ENCODE measurements at places on chromosomes 3 and 15.

- no peak for DNase-seq
Observed at GRCh38 chr15:64854526-64854925, 12.8 kb downstream of the PLEKHO2 start.

DNA sequence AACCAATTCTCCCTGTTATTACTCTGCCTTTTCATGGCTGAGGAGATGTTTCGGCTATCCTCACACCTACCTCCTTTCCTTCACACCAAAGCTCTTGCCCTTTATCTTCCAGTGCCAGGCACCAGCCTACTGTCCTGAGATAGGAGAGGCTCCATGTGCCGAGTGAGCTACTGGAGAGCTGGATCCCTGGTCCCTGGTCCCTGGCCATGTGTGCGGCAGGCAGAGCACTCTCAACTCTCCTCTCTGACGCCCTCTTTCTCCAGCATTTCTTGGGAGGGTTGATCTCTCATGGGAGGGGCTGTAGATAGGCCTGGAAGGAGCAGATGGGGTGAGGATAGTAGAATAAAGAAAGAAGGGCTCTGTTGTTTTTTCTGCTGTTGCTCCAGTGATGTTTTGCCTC is 277.1 kb upstream of the UMPS start:
- no peak for DNase-seq

GRCh38 chr3:178443634-178444033 is 92.6 kb upstream of the KCNMB2 start:
- DNase-seq = no peak

DNA sequence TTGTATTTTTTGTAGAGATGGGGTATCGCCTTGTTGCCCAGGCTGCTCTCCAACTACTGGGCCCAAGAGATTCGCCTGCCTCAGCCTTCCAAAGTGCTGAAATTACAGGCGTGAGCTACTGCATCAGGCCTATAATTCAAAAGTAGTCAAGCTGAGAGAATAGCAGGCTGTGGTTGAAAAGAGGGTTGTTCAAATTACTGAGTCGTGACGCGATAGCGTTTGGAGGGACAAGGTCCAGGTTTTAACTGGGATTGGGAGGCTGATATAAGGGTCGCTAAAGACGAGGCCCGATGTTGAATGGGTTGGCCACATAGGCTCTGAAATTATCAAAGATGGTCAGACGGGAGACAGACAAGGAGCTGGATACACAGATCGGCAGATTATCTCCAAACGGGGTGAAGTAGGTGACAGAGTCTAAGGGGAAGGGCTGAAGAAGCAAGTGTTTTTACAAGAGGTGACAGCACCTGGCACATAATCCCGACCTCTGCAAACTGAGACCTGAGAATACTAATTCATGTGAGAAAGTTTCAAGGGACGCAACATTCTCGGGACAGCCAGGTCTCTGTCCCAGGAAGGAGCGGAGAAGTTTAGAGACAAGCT is 759 bp upstream of the ARID3B start:
- no peak for DNase-seq

GRCh38 chr15:69976366-69976994 is 121.2 kb downstream of the TLE3 start:
- DNase-seq = peak; percentile 13

GRCh38 chr3:96538186-96538585 is 276.2 kb upstream of the EPHA6 start:
- DNase-seq = no peak

DNA sequence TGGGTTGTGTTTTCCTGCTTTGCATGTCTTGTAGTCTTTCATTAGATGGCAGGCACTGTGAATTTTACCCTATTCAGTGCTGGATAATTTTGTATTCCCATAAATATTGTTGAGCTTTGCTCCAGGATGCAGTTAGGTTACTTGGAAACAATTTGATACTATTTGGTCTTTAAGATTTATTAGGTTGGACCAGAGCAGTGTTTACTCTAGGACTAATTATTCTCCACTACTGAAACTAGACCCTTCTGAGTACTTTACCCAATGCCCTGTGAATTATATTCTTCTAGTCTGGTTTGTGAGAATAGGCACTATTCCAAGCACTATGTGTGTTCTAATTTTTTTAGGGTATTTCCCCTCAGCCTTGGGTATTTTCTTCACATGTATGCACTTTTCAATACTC is 37.8 kb upstream of the TASOR start:
- no peak for DNase-seq

DNA sequence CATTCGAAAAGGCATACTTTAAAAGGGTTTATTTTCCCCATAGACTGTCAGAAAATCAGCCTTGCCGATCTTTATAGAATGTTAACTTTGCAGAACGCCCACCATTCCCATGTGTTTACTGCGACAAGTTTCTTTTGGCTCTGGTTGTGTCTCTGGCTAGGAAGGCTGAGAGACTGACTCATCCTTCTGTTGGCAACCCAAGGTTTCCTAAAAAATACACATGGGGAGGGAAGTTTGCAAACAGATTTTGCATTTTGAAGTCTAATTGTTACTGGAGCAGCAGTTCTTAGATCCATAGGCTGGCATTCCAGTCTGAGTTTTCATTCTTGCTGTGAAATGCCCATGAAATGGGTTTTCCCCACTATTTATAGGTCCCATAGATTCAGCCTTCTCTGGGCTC is 37.9 kb upstream of the MINAR1 start:
- DNase-seq = no peak

DNA sequence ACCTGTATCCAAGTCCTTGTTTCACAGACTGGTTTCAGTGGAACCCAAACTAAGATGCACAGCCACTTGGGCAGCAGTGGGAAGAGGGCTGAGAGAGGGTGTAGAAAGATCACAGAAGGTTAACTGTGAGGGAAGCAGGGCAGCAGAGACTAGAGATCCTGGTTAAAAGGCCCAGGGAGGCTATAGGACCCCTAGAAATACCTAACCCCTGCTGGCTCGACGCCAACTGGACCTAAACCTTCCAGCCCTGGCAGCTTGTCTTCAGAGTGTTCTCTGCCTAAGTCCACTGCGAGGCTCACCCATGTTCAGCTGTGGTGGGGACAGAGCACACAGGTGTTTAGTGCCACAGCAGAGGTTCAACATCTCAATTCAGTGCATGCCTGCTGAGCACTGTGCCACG is 96.5 kb downstream of the ZNF621 start:
- no peak for DNase-seq

- DNase-seq = no peak
Observed at GRCh38 chr15:36106640-36107335, 472.6 kb upstream of the CDIN1 start.

DNA sequence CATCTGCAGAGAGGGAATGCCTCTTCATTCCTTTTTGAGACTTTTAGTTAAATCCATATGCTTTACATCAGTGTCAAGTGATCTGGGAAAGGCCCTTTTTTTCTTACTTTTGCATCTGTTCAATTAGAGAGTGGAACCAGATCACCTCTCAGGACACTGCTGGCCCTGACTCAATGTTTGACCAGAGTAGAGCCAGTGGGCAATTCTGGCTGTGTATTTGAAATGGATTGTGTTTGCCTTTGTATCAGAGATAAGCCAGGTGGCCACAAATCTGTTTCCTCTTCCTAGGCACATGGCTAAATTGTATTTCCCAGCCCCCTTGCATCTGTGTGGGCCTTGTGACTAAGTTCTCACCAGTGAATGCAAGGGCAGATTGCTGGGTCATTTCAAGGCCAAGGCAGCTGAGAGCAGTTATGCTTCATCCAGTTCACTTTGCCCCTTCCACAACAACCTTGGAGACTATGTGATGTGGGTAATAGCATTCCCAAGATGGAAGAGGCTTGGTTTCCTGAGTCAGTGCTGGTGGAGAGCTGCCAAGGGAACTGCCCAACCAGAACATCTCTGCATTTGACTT is 75.6 kb upstream of the CACNA2D3 start:
- no peak for DNase-seq

DNA sequence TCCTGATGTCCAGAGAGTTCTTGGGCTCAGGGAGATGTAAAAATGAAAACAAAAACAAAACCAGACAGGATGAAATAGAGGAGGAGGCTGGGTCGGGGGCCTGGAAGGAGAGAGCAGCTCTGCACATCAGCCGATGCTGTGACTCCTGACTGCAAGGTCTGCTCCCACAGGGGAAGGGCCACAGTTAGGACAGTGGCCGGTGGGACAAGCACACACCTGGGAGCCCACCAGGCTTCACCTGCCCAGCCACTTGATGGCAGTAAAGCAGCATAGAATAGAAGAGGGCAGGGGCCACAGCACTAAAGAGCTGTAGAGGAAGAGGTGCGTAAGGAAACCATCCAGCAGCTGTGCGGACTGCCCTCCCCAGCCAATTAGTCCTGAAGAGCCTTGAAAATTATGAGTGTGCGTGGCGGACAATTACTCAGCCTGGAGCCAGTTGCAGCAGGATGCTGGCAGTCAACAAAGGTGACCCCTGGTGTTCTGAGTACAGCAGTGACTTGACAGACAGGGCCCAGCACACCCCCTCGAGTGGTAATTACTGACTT is 29.8 kb downstream of the ALS2CL start:
- DNase-seq = no peak

DNA sequence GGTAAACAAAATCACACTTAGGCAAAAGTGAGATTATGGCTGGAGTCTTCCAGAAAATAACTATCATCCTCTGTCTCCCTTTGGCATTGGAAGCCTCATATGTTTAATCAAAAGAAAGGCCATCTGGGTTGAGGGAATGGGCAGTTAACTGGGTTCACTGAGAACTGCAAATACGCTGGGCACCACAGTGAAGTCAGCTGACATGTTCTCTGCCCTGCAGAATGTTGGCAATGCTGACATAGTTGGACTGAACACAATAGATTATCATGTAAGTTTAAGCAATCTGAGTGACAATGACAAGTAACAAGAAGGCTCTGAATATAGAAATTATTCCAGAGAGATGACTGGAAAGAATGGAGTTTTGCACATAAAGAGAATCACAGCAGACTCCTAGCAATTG is 43.8 kb upstream of the SLC25A26 start:
- DNase-seq = no peak

GRCh38 chr15:89129123-89129815 is 41.0 kb downstream of the ABHD2 start:
- DNase-seq = peak; percentile 57

DNA sequence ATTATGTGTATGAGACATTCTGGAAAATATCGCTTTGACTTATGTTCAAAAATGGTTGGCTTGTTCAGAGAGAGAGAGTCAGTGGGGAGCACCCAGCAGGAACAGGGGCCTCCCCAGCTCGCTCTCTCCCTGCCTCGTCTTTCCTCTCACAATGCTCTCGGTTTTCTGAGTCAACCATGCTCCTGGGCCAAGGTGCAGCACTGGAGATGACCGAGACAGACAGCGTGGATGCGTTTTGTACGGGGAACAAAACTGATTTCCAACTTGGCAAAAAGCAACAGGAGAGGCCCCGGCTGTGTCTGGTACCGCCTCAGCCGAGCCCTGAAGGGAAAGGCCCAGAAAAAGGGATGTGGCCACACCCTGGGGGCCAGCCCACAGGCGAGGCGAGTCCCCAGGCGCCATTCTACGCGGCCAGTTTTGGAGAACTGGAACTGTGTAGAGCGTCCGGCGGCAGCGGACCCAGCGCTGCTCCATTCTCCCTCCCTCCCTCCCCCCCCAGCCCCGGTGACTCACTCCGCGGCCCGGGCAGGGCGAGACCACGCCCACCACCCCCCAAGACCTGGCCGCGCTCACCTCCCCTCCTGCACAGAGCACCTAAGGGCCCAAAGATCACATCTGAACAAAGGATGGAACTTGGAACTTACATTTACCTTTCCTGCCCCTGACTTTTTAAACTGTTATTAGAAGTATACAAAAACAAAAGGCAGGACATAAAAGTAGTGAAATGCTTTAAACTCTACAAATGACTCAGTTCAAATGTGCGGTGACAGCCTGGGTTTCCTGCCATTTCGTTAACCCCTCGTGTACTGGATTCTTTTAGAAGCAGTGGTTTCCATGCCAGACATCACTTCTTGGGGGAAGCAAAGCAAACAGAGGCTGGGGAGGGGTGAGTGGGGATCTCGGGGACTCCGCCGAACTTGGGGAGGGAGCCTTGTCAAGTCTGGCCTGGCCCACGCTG is 12.7 kb downstream of the ATP10A start:
- peak; percentile 61 for DNase-seq

DNA sequence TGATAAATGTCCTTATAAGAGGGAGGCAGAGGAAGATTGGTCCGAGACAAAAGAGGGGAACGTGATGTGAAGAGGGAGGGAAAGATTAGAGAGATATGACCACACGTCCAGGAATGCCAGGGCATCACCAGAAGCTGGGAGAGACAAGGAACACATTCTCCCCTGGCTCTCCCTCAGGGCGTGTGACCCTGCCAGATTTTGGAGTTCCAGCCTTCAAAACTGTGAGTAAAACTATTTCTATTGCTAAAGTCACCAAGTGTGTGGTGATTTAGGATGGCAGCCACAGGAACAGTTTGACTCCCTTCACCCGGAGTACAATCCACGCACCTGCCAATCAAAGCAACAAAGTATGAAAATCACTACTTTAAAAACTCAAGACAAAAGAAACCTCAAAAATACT is 32.1 kb upstream of the TJP1 start:
- DNase-seq = no peak

DNA sequence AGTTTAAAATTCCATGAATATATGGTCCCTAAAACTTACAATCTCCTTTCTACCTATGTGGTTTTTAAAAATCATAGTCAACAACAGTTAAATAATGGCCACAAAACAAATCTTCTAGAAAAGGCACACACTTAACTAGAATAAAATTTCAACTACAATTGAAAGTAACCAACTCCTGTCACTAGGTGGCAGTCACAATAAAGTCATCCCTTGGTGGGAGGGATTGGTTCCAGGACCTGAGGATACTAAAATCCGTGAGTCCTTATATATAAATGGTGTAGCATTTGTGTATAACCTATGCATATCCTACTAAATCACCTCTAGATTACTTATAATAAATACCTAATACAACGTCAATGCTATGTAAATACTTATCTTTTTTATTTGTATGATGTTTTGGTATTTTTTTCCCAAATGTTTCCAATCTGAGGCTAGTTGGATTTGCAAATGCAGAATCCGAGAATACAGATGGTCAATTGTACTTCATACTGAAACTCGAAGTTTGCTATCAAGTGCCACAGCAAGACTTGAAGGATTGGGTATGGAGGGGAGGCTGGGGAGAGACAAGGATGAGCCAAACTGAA is 172.6 kb downstream of the FMN1 start:
- DNase-seq = no peak

DNA sequence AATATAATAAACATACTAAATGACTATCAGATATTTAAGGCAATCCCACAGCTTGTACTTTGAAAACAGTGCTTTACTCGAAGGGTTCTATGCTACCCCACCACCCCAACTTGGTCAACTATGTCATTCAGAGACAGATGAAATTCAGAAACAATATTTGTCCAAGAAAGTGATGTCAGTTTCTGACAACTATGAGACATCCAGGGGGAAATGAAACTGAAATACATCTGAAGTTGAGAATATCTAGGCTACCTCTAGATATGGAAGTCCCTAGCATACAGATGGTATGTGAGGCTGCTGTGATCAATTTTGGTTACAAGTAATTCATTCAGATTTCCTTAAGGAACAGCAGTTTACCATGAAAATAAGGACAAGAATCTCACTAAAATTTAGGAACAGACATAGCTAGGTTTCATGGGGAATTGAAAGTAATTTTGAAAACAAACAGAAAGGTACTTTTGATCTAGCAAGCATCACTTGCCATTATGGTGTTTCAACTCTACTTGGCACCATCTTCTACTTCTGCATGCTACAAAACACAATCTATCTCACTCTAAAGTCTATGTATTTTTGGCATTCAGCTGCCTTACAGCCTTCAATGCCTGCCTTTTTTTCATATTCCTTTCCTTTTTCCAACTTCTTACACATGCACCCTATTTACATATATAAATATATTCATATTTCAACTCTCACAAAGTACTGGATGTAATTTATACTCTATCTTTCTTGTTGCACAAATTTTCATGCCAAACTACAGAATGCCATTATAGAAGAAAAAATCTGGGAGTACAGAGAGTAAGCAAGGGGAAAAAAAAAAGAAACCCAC is 21.7 kb downstream of the ATG3 start:
- no peak for DNase-seq
